SK-N-MC (cell line): ENCODE measurements at places on chromosomes 2 and 18.

DNA sequence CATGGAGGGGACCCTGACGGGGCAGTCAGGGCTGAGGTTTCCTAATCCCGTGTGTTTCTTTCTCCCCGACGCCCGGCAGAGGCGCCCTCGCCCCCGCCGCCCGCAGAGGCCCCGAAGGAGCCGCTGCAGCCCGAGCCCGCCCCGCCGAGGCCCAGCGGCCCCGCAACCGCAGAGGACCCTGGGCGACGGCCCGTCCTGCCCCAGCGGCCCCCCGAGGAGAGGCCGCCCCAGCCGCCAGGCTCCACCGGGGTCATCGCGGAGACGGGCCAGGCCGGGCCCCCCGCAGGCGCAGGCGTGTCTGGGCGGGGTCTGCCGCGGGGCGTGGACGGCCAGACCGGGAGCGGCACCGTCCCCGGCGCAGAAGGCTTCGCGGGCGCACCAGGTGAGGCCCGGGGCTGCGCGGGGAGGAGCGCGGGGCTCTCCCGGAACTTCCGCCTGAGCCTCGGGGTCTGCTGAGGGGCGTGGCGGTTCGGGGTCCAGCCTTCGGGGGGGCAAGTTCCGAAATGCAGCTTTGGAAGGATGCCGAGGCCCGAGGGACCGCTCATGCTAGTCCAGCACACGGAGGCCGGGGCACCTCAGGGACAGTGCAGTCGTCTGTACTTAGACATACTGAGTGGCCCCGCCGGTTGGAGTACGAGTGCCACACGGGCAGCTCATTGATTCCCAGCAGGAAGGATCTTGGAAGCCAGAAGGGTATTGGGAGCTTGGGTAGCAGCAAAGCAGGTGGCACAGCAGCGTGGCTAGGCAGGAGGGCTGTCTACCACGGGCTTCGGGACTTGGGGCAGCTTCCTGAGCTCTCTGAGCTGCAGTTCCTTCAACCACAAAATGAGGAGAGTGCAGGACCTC lies 60.1 kb downstream of the EMILIN2 start:
- DNase-seq, result no peak

DNA sequence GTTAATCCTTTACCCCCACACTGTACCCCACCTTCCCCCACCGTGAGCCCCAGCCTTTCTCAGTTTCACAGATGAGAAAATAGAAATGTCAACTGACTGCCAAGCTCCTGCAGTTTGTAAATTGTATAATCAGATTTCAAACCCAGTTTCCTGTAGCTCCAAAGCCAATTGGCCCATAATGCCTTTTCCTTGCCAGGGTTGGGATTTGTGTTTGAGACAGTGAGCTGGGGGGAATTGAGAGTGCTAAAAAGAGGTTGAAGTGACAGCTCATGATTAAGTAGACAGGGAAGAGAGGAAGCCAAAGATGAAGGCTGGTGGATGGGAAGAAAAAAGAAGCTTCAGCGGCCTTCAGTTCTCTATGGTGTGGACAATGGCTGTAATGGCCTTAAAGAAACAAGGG lies 10.7 kb downstream of the OSBPL6 start:
- no peak for DNase-seq

GRCh38 chr2:69817729-69818501 lies 11.5 kb upstream of the GMCL1 start:
- DNase-seq, result no peak

DNA sequence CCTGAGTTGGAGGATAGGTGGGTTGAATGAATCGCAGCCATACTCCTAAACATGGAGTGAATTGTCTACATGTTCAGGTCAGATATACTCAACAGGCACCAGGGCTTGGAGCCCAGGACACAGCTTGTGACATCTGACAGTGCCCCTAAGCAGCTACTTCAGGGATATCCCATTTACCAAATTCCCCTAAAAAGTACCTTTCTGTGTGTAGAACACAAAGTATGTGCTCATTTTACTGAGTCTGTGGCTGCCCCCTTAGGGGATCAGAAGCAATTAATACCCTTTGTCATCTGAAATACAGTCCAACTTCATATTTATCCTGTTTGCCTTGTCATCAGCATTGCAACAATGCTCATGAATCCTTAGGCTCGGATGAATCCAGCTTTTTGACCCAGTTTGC lies 20.8 kb downstream of the TNFRSF11A start:
- DNase-seq, result no peak

GRCh38 chr2:85736456-85737355 lies 17.1 kb upstream of the ATOH8 start:
- no peak for DNase-seq

- peak; percentile 16 for DNase-seq
These were observed 4.0 kb downstream of the LPIN1 start for GRCh38 chr2:11750422-11750821.

DNA sequence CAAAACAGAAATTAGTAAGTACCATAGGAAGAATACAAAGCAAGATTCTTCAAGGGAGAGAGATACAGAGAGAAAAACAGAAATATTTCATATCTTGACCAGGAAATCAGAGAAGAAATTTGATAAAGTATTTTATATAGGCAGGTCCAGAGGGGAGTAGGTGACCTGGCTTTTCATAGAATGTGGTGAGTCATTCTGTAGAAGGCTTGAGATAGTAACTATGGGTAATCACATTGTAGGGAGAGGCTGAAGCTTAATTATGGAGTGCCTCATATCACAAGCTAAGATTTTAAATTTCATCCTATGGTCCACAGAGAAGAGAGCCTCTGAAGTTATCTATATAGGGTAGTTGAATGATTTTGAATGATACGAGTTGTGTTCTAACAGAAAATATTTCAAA lies 195.0 kb upstream of the CYRIA start:
- DNase-seq, result no peak

GRCh38 chr2:155393406-155393805 lies 694.9 kb downstream of the KCNJ3 start:
- no peak for DNase-seq

- DNase-seq, result no peak
These were observed 498.5 kb upstream of the SETBP1 start for GRCh38 chr18:44181951-44182747.

- no peak for DNase-seq
These were observed 265.5 kb downstream of the NAPG start for GRCh38 chr18:10791169-10791831.

DNA sequence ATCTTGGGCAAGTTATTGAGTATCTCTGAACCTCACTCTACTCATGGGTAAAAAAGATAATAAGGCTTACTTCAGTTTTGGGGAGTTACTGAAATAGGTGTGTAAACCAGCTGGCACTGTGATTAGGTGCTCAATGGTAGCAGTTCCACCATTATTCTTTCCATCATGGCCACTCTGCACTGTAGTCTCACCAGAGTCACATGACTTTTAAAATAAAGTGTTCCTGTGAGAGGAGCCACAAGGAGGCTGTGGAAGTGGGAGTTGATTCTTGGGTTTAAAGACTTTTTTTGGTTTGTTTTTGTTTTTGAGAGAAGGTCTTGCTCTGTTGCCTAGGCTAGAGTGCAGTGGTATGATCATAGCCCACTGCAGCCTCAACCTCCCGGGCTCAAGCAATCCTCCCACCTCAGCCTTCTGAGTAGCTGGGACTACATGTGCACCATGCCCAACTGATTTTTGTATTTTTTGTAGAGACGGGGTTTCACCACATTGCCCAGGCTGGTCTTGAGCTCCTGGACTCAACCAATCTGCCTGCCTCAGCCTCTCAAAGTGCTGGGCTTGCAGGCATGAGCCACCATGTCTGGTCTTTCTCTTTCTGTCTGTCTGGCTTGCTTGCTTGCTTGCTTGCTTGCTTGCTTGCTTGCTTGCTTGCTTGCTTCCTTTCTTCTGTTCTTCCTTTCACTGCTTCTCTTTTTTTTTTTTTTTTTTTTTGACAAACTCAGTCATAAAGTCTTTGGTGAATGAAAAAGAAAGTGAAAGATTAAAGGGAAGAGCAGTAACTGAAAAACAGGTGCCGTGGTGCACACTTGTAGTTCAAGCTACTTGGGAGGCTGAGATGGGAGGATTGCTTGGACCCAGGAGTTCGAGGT lies 21.2 kb upstream of the ACVR1 start:
- no peak for DNase-seq

GRCh38 chr2:102514061-102514785 lies 41.2 kb downstream of the SLC9A4 start:
- no peak for DNase-seq

DNA sequence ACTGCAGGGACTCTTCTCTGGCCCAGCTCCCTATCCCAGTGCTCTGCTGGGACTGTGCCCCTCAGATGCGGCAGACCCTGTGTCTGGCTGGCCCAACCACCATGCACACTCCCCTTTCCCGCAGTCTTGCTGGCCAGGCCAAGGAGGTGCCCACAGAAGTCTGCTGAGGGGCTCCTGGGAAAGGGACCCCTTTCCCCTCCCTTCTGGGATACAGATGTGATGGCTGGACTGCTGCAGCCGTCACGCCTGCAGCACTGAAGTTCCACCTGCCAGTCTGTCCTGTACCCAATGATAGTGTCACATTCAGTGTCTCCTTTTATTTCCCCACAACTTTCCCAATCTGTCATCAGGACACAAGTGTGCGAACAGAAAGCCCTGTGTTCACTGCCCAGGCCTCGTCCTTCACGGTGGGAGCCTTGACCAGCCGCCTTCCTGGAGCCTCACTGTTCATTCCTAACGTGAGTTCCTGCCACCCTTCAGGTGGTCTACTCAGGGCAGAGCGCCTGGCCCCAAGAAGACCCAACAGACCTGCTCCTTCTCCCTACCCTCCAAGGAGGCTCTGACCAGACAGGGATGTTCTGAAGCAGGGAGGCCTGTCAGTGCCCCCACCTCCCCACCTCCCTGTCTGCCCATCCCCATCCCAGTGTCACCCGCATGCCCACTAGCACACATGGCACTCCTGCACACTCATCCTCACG lies 47.1 kb downstream of the ANKMY1 start:
- no peak for DNase-seq

GRCh38 chr2:189252991-189253675 lies 73.6 kb upstream of the COL5A2 start:
- DNase-seq, result peak; percentile 50

- DNase-seq, result peak; percentile 70
These were observed 19.4 kb downstream of the KLHL29 start for GRCh38 chr2:23404426-23404825.

GRCh38 chr18:2570772-2571199 lies 519 bp downstream of the METTL4 start:
- DNase-seq, result no peak

GRCh38 chr18:45687621-45688020 lies 36.4 kb upstream of the SLC14A1 start:
- DNase-seq, result no peak

GRCh38 chr2:27016801-27017325 lies 15.9 kb upstream of the TMEM214 start:
- DNase-seq, result peak; percentile 83

DNA sequence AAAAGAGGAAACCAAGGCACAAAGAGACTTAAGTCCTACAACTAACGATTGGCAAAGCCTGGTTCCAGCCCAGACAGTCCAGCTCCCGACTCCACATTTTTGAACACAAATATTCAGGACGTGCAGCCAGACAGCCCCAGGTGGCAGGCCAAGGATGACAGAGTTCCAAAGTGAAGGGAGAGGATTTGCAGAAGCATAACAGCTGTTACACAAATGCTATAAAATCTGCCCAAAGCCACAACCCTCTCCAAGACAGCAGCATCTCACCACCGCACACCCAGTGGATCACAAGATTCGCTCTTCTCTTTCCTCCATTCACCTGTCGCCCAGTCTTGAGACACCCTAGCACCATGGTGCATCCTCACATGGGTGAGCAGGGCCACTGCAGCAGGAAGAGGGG lies 227.1 kb upstream of the ID2 start:
- no peak for DNase-seq

DNA sequence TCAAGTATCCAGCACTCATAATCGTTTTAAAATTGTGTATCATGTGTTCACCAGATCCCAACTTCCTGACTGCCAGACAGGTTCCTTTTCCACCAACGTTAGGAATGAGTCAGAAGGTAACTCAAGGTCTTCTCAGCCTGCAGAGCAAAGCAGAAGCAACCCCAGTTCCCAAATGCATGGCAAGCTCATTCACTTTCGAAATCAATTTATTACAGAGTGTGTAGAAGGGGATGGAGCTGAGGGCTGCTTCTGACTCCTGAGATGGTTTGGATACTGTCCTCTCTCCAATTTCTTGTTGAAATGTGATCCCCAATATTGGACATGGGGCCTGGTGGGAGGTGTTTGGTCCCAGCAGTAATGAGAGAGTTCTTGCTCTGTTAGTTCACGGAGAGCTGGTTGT lies 114.5 kb downstream of the PIEZO2 start:
- DNase-seq, result no peak

- no peak for DNase-seq
These were observed 69.9 kb upstream of the CAVIN2 start for GRCh38 chr2:191916826-191917225.

DNA sequence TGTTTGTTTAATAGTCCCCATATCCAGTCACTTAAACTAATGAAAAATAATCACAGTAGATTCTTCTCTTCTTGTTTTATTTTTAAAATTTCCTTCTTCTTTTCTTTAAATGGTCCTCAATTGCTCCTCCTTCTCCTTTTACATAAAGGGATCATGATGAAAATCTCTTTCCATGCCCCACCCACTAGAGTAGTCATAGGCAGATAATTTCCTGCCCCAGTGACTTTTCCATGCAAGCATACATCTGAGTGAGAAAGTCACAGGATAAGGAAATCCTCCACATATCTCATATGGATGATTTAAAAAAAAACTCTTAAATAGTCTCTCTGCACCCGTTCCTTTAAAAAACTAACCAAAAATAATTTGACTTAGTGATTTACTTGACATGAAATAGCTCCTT lies 552.3 kb upstream of the SETBP1 start:
- no peak for DNase-seq

- no peak for DNase-seq
These were observed 5.9 kb downstream of the NR4A2 start for GRCh38 chr2:156326526-156327095.

GRCh38 chr2:230457073-230457768 lies 41.2 kb downstream of the SP100 start:
- no peak for DNase-seq

GRCh38 chr18:24126155-24126961 lies 12.5 kb upstream of the CABYR start:
- no peak for DNase-seq

DNA sequence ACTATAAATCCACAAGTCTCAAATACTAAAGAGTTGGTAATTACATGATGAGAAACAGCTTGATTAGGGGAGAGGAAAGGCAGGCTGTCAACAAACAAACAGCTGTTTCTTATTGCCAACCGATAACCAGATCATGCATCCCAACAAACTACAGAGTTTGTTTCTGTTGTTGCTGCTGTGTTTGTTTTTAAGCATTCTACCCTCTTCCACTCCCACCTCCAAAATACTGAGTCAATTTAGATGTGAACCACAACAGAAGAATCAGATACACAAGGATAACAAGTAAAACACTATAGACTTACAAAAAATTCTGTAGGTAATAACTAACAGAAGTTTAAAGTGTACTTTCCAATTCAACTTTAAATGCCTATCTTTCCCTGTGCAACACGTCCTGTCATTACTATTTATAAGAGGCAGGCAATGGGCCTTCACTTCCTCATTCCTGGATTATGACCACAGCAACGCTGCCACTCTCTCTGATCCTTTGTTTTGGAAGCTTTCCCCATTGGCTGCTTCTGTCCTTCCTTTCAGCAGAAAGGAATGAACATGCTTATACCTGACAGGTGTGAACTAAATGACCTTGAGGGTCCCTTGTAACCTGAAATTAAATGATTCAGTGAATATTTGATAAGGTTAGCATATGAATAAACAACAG lies 152.0 kb downstream of the SRBD1 start:
- no peak for DNase-seq

GRCh38 chr18:26813043-26813442 lies 52.5 kb downstream of the AQP4 start:
- no peak for DNase-seq
